MV-4-11 (cell line): ENCODE measurements at places on chromosomes 11 and 22.
A peak's percentile ranks its signal among the peaks of the same experiment; 100 is the strongest.

GRCh38 chr11:93686812-93687211, 25.3 kb downstream of the CEP295 start:
- DNase-seq, result no peak

- peak; percentile 7 for DNase-seq
Measured at GRCh38 chr11:62574363-62575071, 826 bp upstream of the EEF1G start.

DNA sequence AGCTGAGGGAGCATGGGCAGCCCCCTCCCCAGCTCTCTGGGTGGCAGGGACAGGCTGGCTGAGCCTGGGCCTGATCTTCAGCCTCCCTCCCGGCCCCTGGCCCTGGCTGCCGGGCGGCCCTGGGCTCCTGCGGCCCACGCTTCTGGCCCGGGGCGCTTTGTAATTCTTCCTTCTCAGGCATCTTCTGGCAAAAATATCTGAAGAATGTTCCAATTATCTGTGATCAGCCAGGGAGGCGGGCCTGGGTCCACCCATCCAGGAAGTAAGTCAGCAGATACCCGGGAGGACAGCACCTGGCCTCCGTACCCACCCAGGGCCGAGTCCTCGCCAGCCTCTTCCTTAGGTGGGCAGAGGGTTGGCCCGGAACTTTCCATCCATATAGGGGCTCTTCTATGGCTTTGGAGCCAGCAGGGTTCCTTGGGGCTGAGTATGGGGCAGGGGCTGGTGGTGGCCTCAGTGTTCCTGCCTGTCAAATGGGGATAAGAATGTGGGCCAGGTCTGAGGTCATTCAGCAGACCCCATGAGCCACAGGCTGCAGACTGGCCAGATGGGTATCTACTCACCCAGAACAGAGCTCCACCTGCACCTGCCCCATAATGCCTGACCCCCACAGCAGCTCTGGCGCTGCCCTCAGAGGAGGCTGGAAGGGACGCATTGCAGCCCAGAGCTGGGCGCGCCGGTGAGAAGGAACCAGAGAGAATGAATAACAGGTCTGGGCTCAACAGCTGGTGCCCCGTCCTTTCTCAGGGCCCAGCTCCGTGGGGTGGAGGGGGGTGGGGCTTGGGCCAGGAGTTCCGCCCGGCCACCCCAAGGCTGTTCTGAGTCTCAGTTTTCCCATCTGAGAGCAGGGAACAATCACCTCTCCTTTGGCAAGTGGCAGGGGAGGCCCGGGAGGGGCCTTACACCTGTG, 16.2 kb downstream of the WNT7B start:
- DNase-seq, result no peak

GRCh38 chr22:46326066-46326680, 9.3 kb upstream of the TRMU start:
- no peak for DNase-seq

DNA sequence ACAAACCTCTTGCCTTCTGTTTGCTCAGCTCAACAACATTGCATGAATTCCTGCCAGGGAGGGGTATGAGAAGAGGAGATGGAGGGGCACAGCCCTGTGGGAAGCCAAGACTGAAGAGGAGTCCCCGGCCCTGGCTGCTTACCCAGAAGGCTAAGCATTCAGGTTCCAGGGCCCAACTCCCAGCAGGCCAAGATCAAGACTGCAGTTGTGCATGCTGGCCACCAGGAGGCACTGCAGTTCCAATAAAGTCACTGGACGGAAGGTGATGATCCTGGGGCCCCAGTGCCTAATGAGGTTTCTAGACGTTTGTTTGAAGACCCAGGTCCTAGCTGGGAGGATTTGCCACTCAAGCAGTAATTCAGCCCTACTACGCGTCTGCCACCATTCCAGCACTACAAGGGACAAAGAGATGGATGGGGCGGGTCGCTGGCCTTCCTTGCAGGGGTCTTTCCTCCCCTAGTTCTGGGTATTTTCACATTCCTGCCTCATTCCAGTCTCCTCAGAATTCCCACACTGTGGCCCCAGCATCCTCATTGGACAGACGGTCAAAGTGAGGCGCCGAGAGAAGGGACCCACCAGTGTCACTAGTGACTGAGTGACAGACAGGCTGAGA, 23.6 kb downstream of the ALX4 start:
- DNase-seq, result peak; percentile 51

- DNase-seq, result peak; percentile 58
Measured at GRCh38 chr11:19683141-19683805, 29.4 kb upstream of the NAV2 start.

- DNase-seq, result no peak
Measured at GRCh38 chr11:20926799-20927540, 257.6 kb downstream of the NELL1 start.

DNA sequence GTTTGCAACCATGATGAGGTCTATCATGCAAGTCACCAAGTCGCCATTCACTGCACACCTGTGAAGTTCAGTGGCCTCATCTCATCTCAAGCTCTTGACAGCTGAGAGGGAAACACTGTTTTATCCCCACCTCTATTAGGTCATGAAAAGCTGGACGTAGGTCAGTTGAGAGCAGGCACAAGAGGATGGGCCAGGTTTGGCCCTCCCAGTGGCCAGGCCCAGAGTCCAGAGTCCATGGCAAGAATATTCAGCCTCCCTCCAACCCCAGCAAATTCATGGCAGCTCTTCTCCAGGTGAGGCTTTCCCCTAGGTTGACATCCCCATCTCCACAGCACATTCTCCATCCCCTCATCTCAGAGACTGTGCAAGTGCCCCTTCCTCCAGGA, 22.0 kb upstream of the ISX start:
- no peak for DNase-seq

- peak; percentile 48 for DNase-seq
Measured at GRCh38 chr11:69044111-69045013, 4.4 kb upstream of the TPCN2 start.

DNA sequence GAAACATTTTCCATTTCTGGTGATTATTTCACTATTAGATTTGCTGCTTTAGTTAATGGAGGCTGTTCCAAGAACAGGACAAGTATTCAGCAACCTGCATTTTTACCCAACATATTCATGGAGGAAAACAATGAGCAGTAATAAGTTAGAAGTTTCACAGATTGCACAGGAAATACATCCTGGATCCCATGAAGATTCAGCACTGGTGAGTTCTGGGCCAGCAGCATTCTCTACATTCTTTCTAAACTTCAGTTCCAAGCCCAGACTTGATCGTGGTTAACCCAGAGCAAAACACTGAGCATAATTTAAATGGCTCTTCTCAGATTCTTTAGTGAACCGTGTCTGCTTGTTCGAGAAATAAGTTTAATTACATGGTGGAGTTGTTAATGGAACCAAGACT, 3.8 kb downstream of the FJX1 start:
- no peak for DNase-seq

DNA sequence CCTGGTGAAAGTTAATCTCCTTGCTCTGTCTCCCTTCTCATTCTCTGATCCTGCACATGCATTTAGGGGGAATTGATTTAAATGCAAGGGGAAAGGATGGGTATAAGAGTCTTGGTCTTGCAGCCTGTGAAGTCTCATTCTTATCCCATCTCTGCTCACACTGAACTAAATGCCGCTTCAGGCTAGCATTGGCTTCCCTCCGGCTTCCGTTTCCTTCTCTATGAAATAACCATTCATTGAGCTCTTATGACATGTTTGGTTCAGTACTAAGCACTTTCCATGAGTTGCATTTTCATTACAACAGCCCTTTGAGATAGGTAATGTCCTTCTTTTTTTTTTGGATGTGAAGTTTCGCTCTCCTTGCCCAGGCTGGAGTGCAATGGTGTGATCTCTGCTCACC, 5.6 kb downstream of the ZBTB16 start:
- no peak for DNase-seq

- peak; percentile 61 for DNase-seq
Measured at GRCh38 chr22:22030493-22031182, 48.1 kb upstream of the TOP3B start.

- DNase-seq, result peak; percentile 28
Measured at GRCh38 chr11:117328375-117329010, 839 bp downstream of the CEP164 start.

- no peak for DNase-seq
Measured at GRCh38 chr22:41555325-41555982, 5.4 kb upstream of the CSDC2 start.

- DNase-seq, result no peak
Measured at GRCh38 chr11:44421090-44421675, 111.2 kb upstream of the ALX4 start.

DNA sequence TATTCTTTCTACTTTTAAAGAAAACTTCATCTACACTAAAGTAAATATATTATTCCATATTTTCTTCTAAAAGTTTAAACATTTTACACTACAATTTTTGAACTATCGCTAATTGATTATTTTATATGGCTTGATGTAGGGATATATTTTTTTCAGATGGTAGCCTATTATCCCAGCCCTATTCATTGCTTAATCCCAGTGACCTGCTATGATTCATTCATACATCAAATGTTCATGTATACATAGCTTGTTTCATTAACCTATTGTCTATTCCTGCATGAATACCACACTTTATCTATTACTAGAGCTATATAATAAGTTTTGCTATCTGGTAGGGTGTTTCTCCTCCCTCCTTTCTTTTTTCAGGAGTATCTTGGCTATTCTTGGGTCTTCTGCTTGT, 5.0 kb upstream of the ROBO4 start:
- DNase-seq, result no peak

DNA sequence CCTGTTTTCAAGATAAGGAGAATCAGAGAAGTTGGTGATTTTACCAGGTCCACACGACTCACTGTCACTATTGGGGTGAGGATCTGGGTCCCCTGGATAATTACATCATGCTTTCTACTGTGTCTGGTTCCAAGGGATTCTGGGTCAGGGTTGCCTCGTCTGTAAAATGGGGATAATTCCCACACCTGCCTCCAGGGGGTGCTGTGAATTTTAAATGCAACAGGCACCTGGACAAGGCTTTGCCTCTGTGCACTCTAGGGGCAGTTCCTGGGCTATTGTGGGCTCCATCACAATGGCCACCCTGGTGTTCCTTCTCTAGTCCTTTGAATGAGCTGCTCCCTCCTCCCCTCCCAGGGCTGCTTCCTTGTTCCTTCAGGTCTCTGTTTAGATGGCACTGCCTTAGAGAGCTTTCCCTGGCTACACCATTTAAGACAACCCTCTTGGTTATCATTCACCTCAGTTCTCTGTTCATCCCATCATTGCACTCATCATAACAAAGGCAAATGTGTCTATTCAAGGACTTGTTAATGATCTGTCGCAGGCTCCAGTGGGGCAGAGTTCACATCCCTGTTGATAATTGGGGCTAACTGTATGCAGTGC, 178.6 kb downstream of the MIAT start:
- DNase-seq, result peak; percentile 44

GRCh38 chr22:26768952-26769351, 111.6 kb downstream of the MIAT start:
- no peak for DNase-seq

DNA sequence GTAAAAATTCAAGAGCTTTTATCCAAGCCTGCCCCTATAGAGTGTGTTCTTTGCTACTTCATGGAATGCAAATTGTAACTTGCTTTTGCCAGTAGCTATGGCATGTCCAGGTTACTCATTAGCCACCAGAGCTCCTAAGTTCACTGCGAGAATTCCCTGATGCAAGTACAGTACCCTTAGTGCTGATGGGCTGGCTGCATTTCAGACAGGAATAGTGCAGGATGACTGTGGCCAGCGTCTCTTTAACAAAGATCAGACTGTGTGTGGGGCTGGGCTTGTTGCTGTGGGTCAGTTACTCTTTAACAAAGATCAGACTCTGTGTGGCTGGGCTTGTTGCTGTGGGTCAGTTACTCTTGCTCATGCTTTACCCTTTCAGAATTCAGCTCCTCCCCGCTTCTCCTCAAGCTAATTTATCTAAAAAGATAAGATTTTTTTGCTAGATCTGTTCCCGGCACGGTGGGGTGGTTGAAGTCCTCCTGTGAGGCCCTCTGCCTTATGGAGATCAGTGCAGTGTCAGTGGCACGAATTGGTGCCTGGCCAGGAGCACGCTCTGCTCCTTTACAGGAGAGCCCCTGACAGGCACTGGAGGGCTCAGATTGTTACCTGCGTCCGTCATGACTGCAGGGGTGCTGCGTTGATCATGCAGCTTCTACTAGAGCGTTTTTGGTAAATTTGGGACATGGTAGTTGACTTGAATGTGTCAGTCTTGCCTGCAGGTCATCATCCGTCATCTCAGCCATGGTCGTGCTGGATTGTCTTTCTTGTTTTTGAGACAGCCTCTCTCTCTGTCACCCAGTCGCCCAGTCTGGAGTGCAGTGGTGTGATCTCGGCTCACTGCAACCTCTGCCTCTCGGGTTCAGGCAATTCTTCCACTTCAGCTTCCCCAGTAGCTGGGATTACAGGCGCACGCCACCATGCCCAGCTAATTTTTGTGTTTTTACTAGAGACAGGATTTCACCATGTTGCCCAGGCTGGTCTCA, 27.0 kb downstream of the AP2A2 start:
- no peak for DNase-seq
